ENCODE measurements at places on chromosomes 7 and 10.
A peak's percentile ranks its signal among the peaks of the same experiment; 100 is the strongest.

DNA sequence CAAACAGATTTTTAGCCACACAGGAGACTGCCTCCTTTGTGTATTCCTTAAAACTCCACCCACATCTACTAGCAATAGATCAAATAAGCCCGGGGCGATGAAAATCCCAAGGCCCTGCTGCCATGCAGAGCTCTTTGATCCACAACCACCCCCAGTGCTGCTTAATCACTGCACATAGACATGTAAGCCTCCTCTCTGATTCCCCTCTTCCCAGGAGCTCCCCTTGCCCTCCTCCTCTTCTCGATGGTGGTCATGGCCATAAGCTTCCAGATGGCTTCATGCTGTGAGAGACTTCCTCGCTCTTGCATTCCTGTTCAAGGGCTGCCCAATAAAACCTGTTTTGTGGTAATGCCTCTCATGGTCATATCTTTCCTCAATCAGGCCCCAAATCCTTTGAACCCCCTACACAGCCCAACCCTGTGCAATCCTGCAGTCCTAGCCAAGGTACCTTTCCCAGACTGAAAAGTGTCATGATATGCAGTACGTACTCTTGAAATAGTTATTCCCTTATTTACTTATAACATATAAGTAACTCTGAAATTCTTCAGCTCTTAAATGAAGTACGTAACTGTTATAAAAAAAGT lies 158.5 kb downstream of the CACNA2D1 start:
- no peak for ATAC-seq

- no peak for ATAC-seq
Measured at GRCh38 chr7:23470330-23471105, at the start of gene IGF2BP3. Gene IGF2BP3, minus strand, starts transcription at chr7:23470491. Its CDS starts 381 bp downstream, at chr7:23470110.

DNA sequence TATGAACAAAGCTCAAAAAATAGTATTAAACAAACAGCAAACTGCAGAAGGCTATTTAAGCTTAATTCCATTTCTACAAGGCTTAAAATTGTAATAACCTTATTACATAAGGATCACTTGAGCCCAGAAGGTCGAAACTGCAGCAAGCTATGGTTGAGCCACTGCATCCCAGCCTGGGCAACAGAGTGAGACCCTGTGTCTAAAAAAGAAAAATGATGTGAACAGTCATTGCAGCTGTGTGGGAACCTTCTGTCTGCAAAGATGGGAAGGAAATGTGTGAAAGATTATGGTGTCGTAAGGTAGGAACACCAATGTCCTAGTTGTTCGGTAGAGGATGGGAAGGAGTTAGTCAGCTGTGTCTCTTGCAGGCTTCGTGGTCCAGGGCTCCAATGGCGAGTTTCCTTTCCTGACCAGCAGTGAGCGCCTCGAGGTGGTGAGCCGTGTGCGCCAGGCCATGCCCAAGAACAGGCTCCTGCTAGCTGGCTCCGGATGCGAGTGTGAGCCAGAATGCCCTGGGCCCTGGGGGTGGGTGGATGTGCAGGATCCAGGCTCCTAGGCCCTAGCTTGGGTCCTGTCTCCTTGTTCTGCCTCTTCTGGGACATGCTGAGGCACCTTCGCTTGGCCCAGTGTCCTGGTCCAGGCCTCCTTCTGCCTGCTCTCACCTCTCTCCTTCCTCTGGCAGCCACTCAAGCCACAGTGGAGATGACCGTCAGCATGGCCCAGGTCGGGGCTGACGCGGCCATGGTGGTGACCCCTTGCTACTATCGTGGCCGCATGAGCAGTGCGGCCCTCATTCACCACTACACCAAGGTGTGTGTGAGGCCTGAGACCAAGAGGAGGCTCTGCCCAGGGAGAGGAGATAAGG lies 9.1 kb downstream of the C10orf62 start:
- no peak for ATAC-seq

- ATAC-seq, result no peak
Measured at GRCh38 chr7:29122081-29122480, 24.3 kb downstream of the CPVL start.

DNA sequence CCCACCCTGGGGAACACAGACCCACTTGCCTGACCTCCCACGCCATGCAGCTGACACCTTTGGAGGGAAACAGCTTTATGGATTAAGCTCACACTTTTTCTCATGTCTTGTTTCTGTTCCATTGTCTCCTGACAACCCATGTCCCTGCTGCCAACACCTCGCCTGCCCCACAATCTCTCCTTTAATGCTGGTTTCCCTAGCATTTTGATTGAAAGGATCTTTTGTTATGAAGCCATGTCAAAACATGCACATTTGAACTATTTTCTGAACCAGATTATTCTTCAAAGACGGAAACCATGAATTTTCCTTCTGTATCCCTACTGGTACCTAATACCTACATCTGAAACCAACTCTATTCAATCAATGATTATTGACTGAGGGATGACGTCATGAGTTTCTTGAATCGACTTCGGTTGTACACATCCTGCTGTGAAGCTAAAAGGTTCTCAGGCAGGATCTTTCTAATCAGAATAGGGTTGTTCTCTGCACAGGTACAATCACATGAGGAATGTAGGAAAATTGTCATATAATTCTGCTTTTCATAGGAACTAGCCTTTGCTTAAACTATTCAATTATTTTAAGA lies 106.2 kb upstream of the NEBL start:
- no peak for ATAC-seq

GRCh38 chr10:67760272-67760671 lies 64.3 kb upstream of the CTNNA3 start:
- no peak for ATAC-seq

GRCh38 chr7:4667776-4668509 lies 14.2 kb upstream of the FOXK1 start:
- no peak for ATAC-seq

DNA sequence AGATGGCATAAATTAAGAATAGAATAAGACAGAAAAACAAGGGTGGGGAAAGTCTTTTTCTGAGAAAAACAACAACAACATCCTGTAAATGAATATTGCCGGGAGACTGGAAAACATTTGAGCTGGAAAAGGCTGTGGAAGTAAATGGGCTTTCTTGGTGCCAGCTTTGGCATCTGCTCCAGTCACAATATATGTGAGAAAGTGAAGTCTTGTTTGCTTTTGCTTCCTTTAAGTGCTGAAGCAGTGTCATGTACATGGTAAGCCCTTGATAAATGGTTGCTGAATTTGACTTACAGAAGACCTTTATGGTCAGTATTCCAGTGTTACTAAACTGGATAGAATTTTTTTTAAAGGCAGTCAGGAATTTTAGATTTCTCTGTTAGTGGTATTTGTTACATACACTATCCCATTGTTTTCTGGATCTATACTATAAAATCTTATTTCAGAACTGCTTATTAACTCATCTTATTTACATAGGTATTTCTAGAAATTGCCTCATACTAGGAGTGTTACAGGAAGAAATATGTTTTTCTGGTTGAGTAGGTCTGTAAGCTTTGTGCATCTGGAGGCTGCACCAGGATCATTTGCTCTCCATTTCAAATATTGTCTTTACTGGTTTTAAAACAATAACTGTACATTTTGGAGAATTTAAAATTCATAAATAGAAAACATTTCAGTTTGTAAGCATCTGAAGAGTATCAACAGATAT lies 201.7 kb upstream of the FOXP2 start:
- peak; percentile 86 for ATAC-seq

DNA sequence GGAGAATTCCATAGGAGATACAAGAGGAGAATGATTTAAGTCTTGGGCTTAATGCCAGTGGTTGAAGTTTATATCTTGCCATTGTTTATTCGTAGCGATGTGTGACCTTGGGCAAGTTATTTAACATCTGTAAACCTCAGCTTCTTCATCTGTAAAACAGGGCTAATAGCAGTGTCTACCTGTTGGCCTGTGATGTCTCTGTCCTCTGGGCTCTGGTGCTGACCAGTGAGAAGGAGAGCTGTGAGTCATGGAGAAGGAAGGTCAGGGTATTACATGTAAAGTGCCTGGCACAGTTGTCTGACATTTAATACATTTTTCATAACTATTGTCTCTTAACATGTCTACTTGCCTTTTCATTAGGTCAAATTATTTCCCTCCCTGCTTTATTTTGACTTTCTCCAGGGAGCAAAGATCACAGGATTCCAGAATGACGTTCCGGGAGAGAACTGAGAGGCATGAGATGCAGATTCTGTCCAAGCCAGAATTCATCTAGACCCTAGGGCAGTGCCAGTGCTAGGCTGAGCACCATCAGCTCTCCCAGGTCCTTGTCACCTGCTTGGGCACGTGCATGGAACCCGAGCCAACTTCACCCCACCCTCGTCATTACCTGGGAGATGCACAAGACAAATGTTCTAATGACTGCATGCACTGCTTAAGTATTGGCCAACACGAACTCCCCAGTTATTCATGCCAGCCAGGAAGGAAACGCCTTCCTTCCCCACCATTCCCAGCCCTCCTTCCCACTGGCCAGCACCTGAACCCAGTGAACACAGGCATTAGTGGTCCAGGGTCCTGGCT lies 187.9 kb downstream of the DPY19L1 start:
- no peak for ATAC-seq

DNA sequence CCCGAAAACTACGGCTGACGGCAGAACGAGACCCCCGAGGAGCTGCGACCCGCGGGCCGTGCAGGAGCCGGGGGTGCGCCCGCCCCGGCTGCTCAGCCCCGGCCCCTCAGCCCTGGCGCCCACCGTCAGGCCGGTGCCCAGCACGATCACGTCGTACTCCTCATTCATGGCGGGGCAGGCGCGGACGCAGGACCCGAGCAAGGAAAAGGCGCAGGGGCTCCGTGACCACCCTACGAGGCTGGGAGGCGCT lies 218 bp downstream of the GDI2 start:
- ATAC-seq, result peak; percentile 30

DNA sequence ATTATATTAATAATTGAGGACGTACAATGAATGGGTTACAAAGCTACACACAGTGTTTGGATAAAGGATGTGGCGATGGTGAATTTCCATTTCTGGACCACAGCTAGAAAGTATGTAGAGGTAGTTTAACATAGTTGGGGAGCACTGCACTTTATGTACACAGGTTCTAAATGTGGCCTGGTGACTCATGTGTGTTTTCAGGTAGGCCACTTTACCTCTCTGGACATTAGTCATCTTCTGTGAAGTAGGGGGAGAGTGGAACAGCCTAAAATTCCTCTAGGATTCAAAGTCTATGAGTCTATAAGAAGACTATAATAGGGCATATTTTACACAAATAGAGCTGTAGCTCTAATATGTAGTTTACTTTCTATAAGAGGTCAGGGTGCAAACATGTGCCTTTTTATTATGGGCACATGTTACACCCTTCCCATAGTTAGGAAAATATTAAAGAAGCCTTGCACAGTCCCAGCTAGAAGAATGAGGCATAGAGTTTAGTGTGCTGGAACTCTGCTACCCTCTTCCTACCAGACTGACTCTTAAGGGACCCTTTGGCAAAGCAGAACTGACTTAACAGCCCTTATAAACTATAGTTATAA lies 594.9 kb downstream of the LRMDA start:
- no peak for ATAC-seq

DNA sequence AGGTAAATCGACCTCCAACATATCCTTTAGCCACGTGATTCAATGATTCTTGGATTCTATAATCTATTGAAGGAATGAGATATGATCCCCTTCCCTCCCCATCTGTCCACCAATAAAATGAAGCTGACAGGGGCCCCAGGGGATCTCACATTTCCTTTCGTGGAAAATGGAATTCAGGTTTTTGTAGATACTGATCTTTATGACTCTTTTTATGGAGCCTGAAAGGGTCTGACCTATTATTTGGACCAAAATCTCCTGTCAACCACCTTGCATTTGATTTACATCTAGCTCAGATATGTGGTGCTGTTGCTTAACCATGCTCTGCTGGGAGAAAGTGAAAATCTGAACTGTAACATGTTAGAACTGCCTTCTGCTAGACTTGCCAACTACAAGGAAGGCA lies 234.0 kb upstream of the CXCL12 start:
- ATAC-seq, result no peak

DNA sequence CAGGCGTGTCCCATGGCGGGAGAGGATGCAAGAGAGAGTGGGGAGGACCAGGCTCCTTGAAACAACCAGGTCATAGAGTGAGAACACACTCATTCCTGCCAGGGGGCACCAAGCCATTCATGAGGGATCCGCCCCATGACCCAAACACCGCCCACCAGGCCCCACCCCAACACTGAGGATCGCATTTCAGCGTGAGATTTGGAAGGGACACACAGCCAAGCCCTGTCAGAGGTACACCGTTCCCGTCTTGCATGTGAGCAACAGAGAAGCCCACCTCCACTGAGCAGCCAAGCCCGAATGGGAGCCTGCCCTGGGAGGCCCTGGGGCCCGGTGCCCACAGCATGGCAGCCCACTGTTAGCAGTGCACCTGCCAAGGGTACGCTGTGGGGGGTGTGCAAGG lies 7.9 kb upstream of the ARPC1B start:
- ATAC-seq, result no peak

DNA sequence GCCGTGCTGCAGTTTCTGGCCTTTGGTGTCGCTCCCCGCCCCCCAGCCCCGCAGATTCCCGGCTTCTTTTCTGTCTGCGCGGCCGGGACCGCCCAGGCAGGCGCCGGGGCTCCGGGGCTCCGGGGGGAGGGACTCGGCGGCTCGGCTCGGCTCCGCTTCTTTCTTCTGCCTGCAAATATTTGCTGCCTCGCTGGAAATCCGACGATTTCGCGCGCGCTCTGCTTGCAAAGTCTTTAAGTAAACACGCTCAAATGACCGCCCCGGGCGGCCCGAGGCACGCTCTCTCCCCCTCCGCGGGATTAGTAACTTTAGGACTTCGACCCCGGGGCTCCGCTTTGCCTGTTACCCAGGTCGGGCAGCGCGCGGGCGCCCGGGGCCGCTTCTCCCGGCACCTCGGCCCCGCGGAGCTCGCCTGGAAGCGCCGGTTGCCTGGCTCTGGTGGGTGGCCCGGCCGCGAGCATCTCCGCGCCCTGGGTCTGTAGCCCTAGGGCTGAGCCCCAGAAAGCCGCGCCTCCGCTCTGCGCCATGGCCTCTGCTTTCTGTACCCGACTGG lies 3.9 kb upstream of the GATA3 start:
- no peak for ATAC-seq

DNA sequence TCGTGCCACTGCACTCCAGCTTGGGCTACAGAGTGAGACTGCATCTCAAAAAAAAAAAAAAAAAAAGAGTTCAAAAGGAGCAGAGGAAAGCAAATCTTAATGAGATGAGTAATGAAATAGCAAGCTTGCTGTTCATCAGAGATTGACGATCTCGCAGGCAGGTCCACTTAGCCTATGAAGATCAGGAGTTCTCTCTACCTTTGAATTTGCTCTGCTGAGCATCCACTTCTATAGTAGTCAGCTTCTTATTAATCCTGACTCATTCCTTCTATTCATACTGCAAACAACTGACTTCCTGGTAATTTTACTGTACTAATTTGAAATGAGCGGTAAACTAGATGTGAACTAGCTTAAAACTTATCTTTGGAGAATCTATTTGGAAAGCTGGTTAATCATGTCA lies 1014.6 kb downstream of the GATA3 start:
- peak; percentile 75 for ATAC-seq

- no peak for ATAC-seq
Measured at GRCh38 chr10:320771-321170, 185.5 kb downstream of the ZMYND11 start.

DNA sequence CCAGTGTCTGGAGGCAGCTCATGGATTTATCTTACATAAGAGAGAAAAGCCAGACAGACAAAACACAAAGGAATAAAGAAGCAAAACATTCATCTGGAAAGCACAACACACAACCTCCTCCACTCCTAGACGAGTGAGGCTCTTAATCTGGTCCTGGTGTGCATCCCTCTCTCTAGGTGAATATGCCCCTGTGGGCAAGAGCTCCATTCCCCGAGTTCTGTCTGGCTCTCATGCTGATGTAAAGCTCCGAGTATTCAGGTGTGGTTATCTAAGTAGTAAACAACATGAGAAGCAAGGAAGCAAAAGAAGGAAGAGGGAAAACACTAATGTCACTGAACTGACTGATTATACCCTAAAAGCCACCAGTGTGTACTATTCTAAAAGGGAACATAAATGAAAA lies 47.9 kb upstream of the FEZF1 start:
- ATAC-seq, result no peak
